Activated T-helper 2 cell treated with anti-CD3 and anti-CD28 coated beads, Interferon-gamma antibody, Interleukin-2, Interleukin-4, amounts not matched to agents 10 μg/mL and 5 μg/mL and 100 μg/mL, durations not matched to agents 14 hours and 24 hours and 36 hours (primary cell): ENCODE measurements at places on chromosomes 11 and 22. TPM values are rescaled to one million over a fixed set of nuclear protein-coding genes. Genes with fewer than 3 reads are reported as not detected.

CD3E gene
- 518 and 529 TPM in 2 replicates for total RNA-seq

APOL4 gene
- total RNA-seq: 0.48 and 0.52 TPM in 2 replicates

CD3G gene
- total RNA-seq: 134 and 139 TPM in 2 replicates

- H3K36me3 ChIP-seq: peaks cover 37% of the 10 kb centered on the region
- no peak for DNase-seq
- H3K4me1 ChIP-seq: peaks cover 5% of the 10 kb centered on the region
- no peak overlapping the region for H3K4me3 ChIP-seq
- no peak overlapping the region for H3K27ac ChIP-seq
These were observed 2.5 kb upstream of the MDK start for GRCh38 chr11:46378811-46379481.

GPHA2 gene
- total RNA-seq: not detected in 2 replicates

DNA sequence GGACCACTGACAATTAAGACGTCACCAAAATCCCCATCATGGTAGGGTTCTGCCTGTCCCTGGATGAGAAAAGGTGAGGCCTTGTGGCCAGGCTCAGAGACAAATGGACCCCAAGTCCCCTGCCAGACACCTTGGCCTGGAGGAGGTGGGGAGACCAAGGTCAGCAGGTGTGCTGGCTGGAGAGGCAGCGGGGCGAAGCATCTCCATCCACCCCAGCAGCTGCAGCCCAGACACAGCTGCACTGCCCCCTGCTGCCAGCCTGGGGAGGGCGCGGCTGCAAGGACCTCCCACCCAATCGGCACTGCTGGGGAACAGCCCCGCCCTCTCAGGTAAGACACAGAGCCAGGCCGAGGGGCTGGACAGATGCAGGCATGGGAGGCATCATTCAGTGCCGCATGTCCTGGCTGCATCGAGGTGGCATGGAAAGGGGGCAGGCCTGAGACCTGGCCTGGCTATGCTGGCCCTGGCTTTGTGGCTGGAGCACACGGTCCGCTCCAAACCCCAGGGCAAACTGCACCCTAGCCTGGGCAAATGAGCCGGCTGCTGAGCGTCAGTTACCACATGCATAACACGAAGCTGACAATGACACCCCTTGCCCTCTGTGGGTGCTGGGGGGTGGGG lies 12.2 kb upstream of the MFNG start:
- peaks cover 7% of the 10 kb centered on the region for H3K4me1 ChIP-seq
- no peaks in the 10 kb centered on the region for H3K36me3 ChIP-seq
- H3K4me3 ChIP-seq: no peak overlapping the region
- peaks cover 2% of the 10 kb centered on the region for H3K27me3 ChIP-seq

GRCh38 chr11:10295064-10295901 lies 1.3 kb upstream of the SBF2 start:
- H3K36me3 ChIP-seq: no peaks in the 10 kb centered on the region
- H3K4me1 ChIP-seq: peaks cover 29% of the 10 kb centered on the region
- H3K27me3 ChIP-seq: peaks cover 68% of the 10 kb centered on the region
- H3K4me3 ChIP-seq: peak overlapping the region; percentile 60

TNNT3 gene
- total RNA-seq: 2.0 and 2.9 TPM in 2 replicates

SPON1 gene
- 0.07 and 0.16 TPM in 2 replicates for total RNA-seq

- no peak overlapping the region for H3K27ac ChIP-seq
- no peaks in the 10 kb centered on the region for H3K36me3 ChIP-seq
- no peak for DNase-seq
- peaks cover 13% of the 10 kb centered on the region for H3K4me1 ChIP-seq
- no peaks in the 10 kb centered on the region for H3K27me3 ChIP-seq
These were observed 137.1 kb downstream of the TRIM44 start for GRCh38 chr11:35799655-35800054.

- no peaks in the 10 kb centered on the region for H3K36me3 ChIP-seq
- H3K27me3 ChIP-seq: peaks cover 8% of the 10 kb centered on the region
- no peak for DNase-seq
These were observed 7.7 kb downstream of the SLC37A2 start for GRCh38 chr11:125070699-125071254.

- no peak for DNase-seq
- H3K4me3 ChIP-seq: no peak overlapping the region
- no peak overlapping the region for H3K27ac ChIP-seq
- H3K27me3 ChIP-seq: peaks cover 2% of the 10 kb centered on the region
- no peaks in the 10 kb centered on the region for H3K4me1 ChIP-seq
- H3K36me3 ChIP-seq: no peaks in the 10 kb centered on the region
These were observed 83.6 kb downstream of the PIWIL4 start for GRCh38 chr11:94650756-94651155.

SLC22A25 gene
- not detected in 2 replicates for total RNA-seq

CYTH4 gene
- 45.9 and 49.8 TPM in 2 replicates for total RNA-seq

GRCh38 chr11:2732261-2732939 lies 32.6 kb upstream of the KCNQ1OT1 start:
- no peak overlapping the region for H3K27ac ChIP-seq
- H3K4me3 ChIP-seq: no peak overlapping the region
- no peaks in the 10 kb centered on the region for H3K36me3 ChIP-seq
- H3K27me3 ChIP-seq: no peaks in the 10 kb centered on the region
- H3K4me1 ChIP-seq: no peaks in the 10 kb centered on the region
- DNase-seq: no peak

DNA sequence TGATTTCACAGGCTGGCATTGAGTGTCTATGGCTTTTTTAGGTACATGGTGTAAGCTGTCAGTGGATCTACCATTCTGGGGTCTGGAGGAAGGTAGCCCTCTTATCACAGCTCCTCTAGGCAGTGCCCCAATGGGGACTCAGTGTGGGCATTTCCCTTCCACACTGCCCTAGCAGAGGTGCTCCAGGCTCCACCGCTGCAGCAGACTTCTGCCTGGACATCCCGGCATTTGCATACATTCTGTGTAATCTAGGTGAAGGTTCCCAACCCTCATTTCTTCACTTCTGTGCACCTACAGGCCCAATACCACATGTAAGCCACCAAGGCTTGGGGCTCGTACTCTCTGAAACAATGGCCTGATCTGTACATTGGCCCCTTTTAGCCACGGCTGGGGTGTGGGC lies 78.3 kb downstream of the RNF169 start:
- DNase-seq: no peak
- H3K36me3 ChIP-seq: peaks cover 93% of the 10 kb centered on the region
- peaks cover 2% of the 10 kb centered on the region for H3K4me1 ChIP-seq
- no peak overlapping the region for H3K4me3 ChIP-seq
- no peak overlapping the region for H3K27ac ChIP-seq

DNA sequence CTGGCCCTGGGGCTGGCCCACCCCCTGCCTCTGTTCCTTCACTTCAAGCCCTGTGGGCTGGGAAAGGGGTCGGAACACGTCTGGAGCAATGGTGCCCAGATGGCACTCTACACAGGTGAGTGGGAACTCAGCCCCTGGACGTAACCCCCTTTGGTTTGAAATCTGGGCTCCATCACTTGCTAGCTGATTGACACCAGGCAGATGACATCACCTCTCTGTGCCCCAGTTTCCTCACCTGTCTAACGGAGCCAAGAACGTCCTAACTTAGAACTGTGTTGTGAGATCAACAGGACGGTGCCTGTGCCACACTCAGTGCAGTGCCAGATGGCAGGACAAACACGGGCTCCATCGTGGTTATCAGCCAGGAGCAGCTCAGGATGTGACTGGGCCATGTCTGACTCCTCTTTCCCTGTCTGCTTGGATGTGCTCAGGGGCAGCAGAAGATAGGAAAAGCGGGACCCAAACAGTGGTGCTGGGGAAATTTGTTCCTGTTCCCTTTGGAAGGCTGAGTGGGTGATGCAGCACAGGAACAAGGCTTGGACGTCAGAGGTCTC lies 24.4 kb downstream of the NPTXR start:
- no peak overlapping the region for H3K4me3 ChIP-seq
- no peak overlapping the region for H3K27ac ChIP-seq
- no peaks in the 10 kb centered on the region for H3K36me3 ChIP-seq
